ENCODE measurements at places on chromosomes 4 and X.

- DNase-seq: no peak
Measured at GRCh38 chr4:141309874-141310273, 89.2 kb downstream of the ZNF330 start.

DNA sequence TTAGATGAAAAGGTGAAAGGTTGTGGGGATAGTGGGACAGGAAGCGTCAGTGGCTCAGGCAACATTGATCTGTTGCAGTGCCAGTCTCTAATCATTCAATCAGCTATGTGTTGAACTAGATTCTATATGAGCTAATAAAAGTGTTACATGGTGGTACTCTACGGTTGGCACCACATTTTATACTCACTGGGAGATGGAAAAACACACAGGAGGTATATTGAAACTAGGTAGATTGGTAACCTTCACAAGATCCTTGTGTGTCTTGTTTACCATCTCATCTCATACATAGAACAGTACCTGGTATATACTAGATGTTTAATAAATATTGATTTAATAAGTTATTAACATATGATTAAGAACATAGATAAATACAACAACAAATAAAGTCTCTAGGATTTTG lies 152.7 kb downstream of the NAA11 start:
- no peak for DNase-seq

- DNase-seq: no peak
Measured at GRCh38 chr4:164293743-164294142, 460.2 kb upstream of the SMIM31 start.

GRCh38 chr4:117326091-117326490 lies 240.7 kb upstream of the TRAM1L1 start:
- no peak for DNase-seq

All from G401 (cell line).